ENCODE measurements at places on chromosomes 2 and 18. TPM values are rescaled to one million over a fixed set of nuclear protein-coding genes. Genes with fewer than 3 reads are reported as not detected.

- no peak overlapping the region for H3K27ac ChIP-seq
- H3K27me3 ChIP-seq: no peaks in the 10 kb centered on the region
- DNase-seq: no peak
- no peaks in the 10 kb centered on the region for H3K4me1 ChIP-seq
- no peak overlapping the region for H3K4me3 ChIP-seq
These were observed 122.9 kb upstream of the TTC27 start for GRCh38 chr2:32504877-32505478.

- no peaks in the 10 kb centered on the region for H3K27me3 ChIP-seq
- H3K27ac ChIP-seq: no peak overlapping the region
- no peaks in the 10 kb centered on the region for H3K36me3 ChIP-seq
- H3K4me3 ChIP-seq: no peak overlapping the region
- DNase-seq: no peak
These were observed 8.7 kb upstream of the PSD4 start for GRCh38 chr2:113164930-113165585.

- no peak overlapping the region for H3K4me3 ChIP-seq
- H3K4me1 ChIP-seq: no peaks in the 10 kb centered on the region
- peaks cover 15% of the 10 kb centered on the region for H3K27me3 ChIP-seq
- no peak overlapping the region for H3K27ac ChIP-seq
These were observed 73.8 kb downstream of the TGFA start for GRCh38 chr2:70479816-70480215.

- H3K4me3 ChIP-seq: no peak overlapping the region
- DNase-seq: no peak
- peaks cover 4% of the 10 kb centered on the region for H3K27me3 ChIP-seq
These were observed 90.5 kb upstream of the TMEM247 start for GRCh38 chr2:46388881-46389280.

The ARHGEF33 gene
- total RNA-seq: not detected

DNA sequence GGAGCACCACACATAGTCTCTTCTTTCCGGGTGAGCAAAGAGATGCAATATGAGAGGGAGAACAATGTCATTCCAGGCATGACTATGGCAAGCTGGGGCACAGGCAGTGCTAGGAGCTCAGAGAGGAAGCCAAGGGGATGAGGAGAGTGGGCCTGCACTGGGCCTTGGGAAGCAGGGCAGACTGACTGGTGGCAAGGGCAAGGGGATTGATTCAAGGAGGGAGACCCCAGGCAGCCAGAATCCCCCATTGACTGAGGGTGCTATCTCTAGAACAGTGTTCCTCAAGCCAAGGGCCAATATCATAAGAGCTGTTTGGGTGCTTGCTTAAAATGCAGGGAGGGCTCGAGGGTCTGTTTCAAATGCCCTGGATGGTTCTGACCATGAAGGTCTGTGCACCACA lies 36.1 kb downstream of the MARCO start:
- H3K36me3 ChIP-seq: no peaks in the 10 kb centered on the region
- no peak overlapping the region for H3K27ac ChIP-seq
- no peak overlapping the region for H3K4me3 ChIP-seq
- H3K27me3 ChIP-seq: no peaks in the 10 kb centered on the region

GRCh38 chr2:89842180-89842908 lies 1150.9 kb downstream of the RPIA start:
- DNase-seq: no peak
- H3K4me3 ChIP-seq: no peak overlapping the region
- no peaks in the 10 kb centered on the region for H3K27me3 ChIP-seq
- no peaks in the 10 kb centered on the region for H3K36me3 ChIP-seq
- no peaks in the 10 kb centered on the region for H3K4me1 ChIP-seq

The MAPK4 gene
- not detected for total RNA-seq

DNA sequence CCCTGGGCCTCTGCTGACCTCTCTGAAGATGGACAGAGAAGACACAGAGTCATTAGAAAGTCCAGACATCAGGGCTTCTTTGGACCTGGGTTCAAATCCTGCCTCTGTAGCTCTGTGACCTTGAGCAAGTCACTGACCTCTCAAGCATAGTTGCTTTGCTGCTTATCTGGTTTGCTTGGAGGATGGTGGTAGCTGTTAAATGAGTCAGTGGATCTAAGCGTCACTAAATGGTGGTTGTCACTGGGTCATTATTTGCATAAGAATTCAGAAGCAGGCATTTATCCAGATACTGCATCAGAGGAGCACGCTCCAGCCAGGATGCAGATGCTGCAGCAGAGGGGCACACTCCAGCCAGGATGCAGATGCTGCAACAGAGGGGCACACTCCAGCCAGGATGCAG lies 229.2 kb downstream of the GLI2 start:
- H3K27me3 ChIP-seq: no peaks in the 10 kb centered on the region

- H3K27ac ChIP-seq: no peak overlapping the region
- DNase-seq: no peak
- no peak overlapping the region for H3K4me3 ChIP-seq
- H3K27me3 ChIP-seq: no peaks in the 10 kb centered on the region
- peaks cover 3% of the 10 kb centered on the region for H3K4me1 ChIP-seq
These were observed 84.9 kb downstream of the XRCC5 start for GRCh38 chr2:216194013-216194412.

DNA sequence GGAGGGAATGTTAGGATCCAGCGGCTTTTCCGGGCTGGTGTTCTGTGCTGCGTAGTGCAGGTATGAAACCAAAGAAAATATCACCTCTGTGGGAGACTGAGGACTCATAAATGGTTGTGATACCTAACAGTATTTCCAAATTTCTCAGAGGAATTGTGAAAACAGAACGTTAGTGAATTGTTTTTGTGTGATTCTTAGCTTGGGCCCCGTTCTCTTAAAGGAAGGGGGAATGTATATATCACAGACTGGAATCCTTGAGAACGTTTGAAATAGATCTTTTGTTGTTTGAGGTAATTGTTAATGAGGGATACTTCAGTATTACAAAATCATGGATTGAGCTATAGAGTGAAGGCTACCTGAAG lies 834 bp downstream of the ZNF638 start:
- peaks cover 3% of the 10 kb centered on the region for H3K36me3 ChIP-seq
- H3K27me3 ChIP-seq: peaks cover 3% of the 10 kb centered on the region
- H3K4me1 ChIP-seq: peaks cover 37% of the 10 kb centered on the region
- H3K27ac ChIP-seq: peak overlapping the region; percentile 88

DNA sequence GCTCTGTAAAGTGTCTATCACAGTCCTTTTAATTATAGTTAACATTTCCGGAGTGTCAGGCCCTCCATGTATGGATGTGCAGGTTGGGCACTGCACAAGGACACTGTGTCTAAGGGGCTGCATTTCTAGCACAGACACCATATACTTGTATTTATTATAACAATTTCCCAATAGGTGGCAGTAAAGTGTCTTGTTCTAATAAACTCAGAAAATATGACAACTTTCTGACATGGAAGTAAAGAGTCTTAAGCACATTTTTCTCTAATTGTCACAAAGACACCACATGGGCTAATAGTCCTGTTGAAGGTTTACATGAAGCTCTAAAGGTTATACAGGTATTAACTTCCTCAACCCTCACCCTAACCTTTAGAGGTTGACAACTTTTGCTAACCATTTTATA lies 156.6 kb downstream of the DYSF start:
- H3K4me1 ChIP-seq: no peaks in the 10 kb centered on the region
- no peak overlapping the region for H3K4me3 ChIP-seq
- H3K36me3 ChIP-seq: no peaks in the 10 kb centered on the region
- H3K27me3 ChIP-seq: no peaks in the 10 kb centered on the region
- DNase-seq: no peak

GRCh38 chr2:113104054-113104611 lies 23.3 kb upstream of the IL1RN start:
- H3K36me3 ChIP-seq: no peaks in the 10 kb centered on the region
- no peaks in the 10 kb centered on the region for H3K4me1 ChIP-seq
- H3K27ac ChIP-seq: no peak overlapping the region
- no peak for DNase-seq
- no peak overlapping the region for H3K4me3 ChIP-seq
- H3K27me3 ChIP-seq: no peaks in the 10 kb centered on the region

DNA sequence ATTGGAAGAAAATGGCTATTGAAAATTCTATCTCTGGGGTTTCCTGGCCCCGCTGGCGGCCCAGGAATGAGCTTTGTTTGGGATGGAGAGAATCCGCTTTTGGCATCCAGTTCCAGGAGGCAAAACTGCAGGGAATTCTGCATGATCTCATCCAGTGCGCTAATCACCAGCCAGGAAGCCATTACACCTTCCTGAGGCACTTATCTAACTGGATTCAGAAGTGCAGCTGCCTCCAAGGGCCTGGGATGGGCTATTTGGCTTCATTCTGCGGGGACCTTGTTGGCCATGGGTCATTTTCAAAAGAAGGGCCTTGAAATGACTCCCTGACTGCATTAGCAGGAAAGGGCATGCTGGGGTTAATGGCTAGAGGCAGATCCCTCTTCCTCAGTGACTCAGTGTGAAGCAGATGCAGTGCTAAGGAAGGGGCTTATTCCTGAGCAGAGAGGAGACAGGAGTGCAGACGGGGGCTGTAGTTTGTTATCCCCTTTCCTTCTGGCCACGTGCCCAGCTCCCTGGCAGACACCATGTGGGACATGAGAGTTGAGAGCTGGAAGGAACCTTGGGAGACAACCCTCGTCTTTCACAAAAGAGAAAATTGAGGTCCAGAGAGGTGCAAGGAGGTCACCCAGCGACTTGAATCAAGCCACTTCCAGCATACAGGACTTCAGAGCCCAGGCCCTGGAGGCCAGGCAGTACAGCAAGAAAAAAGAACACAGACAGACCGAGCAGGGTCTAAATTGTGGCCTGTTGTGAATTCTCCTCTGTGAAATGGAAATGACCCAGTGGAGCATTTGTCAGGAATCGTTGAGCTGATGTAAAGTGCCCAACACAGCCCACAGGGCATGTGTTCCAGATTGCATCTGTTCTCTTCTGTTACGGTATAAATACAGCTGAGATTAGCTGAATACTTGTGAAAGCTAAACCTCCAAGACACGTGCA lies 161.8 kb downstream of the PRKCE start:
- DNase-seq: no peak
- H3K27me3 ChIP-seq: no peaks in the 10 kb centered on the region
- H3K27ac ChIP-seq: no peak overlapping the region
- H3K36me3 ChIP-seq: no peaks in the 10 kb centered on the region

DNA sequence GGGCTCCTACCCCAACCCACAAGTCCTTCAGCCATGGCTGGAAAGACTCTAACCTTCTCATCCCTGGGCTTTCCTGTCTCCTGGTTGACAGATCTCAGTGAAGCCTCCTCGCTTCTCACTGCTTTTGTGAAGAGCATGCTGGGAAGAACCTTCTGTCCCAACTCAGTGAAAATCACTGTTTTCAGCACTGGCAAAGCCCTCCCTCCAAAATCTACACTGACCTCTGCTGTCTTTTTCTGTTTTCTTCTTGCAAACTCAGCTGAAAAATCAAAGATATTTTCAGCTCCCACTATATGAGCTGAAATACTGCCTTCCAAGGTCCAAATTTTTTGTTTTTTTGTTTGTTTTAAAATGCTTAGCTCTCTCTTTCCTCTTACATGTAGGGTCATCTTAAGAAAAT lies 266.3 kb upstream of the AGAP1 start:
- no peak overlapping the region for H3K4me3 ChIP-seq
- H3K27ac ChIP-seq: no peak overlapping the region
- no peaks in the 10 kb centered on the region for H3K36me3 ChIP-seq
- DNase-seq: no peak
- no peaks in the 10 kb centered on the region for H3K27me3 ChIP-seq
- H3K4me1 ChIP-seq: no peaks in the 10 kb centered on the region

DNA sequence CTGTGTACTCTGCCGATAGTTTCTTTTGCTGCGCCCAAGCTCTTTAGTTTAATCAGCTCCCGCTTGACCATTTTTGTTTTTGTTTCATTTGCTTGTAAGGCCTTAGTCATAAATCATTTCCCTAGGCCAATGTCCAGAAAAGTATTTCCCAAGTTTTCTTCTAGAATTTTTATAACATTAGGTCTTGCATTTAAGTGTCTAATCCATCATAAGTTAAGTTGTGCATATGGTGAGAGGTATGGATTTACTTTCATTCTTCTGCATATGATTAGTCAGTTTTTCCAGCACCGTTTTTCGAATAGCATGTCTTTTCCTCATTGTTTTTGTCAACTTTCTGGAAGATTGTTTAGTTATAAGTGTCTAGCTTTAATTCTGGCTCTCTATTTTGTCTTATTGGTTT lies 484.8 kb upstream of the CNTNAP5 start:
- no peaks in the 10 kb centered on the region for H3K27me3 ChIP-seq
- H3K27ac ChIP-seq: no peak overlapping the region
- DNase-seq: no peak
- H3K4me3 ChIP-seq: no peak overlapping the region
- H3K4me1 ChIP-seq: no peaks in the 10 kb centered on the region

Measured in CD4-positive, CD25-positive, alpha-beta regulatory T cell (primary cell).